ENCODE measurements at places on chromosomes 6 and 20.

- no peak for DNase-seq
Measured at GRCh38 chr6:75065523-75065922, 140.3 kb downstream of the COL12A1 start.

- DNase-seq: no peak
Measured at GRCh38 chr6:43964659-43965570, 162.3 kb downstream of the MRPL14 start.

DNA sequence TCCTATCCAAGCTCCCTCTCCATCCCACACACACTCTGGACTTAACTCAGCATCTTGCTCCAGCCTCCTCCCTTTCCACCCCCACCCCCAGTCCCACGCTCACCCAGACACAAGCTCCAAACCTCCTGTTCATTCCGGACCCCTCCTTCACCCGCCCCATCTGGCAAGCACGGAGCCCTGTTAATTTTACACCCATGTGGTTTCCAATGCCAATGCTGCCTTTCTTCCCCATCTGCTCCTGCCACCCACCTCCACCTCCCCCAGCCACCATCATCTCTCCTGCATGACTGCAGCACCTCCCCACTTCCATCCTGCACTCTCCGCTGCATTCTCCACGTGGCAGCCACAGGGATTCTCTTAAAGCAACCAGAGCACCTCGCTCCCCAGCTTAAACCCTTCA lies 9.9 kb upstream of the CDK5RAP1 start:
- DNase-seq: no peak

GRCh38 chr6:169575365-169575764 lies 126.5 kb downstream of the WDR27 start:
- no peak for DNase-seq

DNA sequence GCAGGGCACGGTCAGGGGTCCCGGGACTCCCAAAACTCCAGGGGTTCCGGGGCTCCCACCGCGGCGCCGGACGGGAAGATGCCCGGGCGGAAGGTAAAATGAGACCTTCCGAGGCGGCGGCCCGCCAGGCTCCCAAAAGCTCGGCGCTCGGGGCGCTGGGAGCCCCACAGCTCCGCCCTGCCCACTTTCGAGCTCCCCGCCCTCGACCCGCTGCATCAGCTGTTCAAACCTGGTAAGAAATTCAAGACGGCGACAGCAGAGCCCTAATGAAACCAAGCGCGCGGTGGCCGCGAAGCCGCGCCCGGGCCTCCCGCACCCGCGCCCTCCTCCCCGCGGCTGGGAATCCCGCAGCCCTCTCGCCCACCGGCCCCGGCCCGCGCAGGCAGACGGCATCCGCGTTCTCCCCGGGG lies 369 bp downstream of the SLC4A11 start:
- no peak for DNase-seq

GRCh38 chr6:118316796-118317384 lies 231.2 kb upstream of the PLN start:
- no peak for DNase-seq
